ENCODE measurements at places on chromosomes 12 and 14. TPM values are rescaled to one million over a fixed set of nuclear protein-coding genes. Genes with fewer than 3 reads are reported as not detected.

FAR2 gene
- 3.3 TPM for total RNA-seq

BEST3 gene
- total RNA-seq, result 0.73 TPM

RTL1 gene
- total RNA-seq, result not detected

MAP4K5 gene
- 19.1 TPM for total RNA-seq

C12orf60 gene
- 2.5 TPM for total RNA-seq

LRIG3 gene
- total RNA-seq, result 6.1 TPM

TESPA1 gene
- total RNA-seq, result 0.65 TPM

SART3 gene
- total RNA-seq, result 29.2 TPM

FSCB gene
- total RNA-seq, result not detected

COX8C gene
- total RNA-seq, result 0.67 TPM

Measured in cardiac septum (tissue), 1 donor.